ENCODE measurements at places on chromosomes 12 and 14.

DNA sequence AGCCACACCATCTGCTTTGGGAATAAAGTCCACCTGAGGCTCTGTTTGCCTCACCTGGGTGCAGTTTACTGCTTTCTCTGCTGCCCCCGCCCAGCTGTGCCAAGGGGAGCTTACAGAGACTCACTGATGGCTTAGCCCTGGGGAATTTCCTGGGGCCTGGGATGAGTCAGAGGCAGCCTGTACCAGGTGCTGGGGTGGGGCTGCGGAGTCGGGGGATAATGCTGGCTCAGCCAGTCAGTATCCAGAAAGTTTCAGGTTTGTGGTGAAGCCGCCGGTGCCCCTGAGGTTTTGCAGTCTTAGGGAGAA lies 22.3 kb downstream of the PLEKHG3 start:
- DNase-seq: no peak

- no peak for DNase-seq
These were observed 451.8 kb upstream of the TBX3 start for GRCh38 chr12:115135800-115136211.

- no peak for DNase-seq
These were observed 11.2 kb upstream of the LRIG3 start for GRCh38 chr12:58931518-58931917.

- DNase-seq: no peak
These were observed 106.4 kb downstream of the LMO3 start for GRCh38 chr12:16499611-16500010.

DNA sequence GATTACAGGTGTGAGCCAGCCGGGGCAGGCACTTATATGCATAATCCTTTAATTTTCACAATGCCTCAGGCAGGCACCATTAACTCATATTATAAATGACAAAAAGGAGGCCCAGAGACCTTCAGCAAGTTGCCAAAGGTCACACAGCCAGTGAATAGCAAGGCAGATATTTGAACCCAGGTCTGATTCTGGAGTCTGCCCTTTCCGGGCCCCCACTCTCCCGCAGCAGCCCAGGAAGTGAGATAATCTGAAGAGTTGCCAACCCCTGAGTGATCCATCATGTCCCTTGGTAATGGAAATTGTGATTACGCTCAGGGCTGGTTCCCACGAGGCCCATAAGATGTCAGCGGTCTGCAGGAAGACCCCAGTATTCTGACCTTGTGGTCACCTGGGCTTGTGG lies 95.3 kb upstream of the MED13L start:
- no peak for DNase-seq

- DNase-seq: peak; percentile 92
These were observed at the start of gene POLE2 for GRCh38 chr14:49687942-49688700. Gene POLE2 (minus strand): TSS chr14:49688214. CDS start chr14:49688203, 11 bp downstream.

DNA sequence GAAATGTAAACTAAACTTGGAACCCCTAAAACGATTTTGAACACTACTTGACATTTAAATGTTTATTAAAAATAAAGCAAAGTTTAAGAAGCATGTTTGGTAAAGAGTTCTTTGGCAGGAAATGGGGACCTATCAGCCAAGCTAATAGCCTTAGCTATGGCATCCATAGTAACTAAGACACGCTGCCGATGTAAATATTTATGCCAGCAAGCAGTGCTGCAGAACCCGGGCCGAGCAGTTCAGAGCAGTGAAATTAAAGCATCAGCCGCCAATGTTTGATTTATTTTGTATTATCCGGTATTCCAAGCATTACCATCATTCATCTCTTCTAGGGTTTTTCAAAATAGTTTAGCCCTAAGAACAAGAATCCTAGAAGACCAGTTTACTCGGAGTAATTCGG lies 61.6 kb downstream of the PPP2R5C start:
- DNase-seq: no peak

- no peak for DNase-seq
These were observed 159.4 kb downstream of the TSPAN9 start for GRCh38 chr12:3236345-3237187.

- no peak for DNase-seq
These were observed 82.8 kb upstream of the NEDD1 start for GRCh38 chr12:96824074-96824837.

DNA sequence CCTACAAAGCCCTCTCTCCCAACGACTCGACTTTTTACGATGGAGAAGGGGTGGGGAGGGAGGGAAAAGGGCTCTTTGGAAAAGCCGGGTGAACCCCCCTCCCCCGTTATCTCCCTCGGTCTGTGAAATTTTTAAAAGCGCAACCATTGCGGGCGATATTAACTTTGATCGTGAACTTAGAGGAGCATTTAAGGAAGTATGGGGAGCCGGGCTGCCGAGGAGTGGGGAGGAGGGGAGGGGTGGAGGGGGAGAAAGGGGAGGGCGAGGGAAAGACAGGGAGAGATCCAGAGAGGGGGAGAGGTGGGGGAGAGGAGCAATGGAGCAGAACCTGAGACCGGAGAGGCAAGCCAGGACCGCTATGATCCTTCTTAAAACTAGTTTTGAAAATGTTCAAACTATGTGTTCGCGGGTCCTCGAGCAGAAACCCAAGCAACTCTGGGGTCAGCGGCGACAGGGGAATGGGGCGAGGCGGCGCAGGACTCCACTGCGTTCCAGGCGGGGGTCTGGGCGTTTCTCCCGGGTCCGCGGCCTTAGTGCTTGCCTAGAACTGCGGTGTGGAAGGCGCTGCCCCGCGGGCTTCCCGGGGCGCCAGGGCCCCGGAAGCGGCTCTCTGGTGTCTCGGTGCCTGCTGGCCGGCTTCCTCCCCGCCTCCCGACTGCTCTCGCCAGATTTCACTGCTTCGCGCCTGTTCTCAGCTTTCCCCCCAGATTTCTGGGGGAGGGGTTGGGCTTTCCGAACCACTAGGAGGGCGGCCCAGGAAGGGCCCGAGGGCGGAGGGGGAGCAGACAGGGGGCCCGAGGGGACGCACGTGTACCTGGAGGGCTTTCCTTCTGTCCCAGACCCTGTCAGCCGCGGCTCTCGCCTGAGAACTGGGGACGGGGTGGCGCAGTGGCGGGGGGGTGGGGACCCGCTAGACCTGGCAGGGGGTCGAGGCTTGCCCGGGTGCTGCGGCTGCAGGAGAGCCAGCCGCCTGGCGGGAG lies at the start of gene HOTAIR:
HOTAIR (minus strand) TSS at position 871 of the 980 bp plus-strand sequence.
- no peak for DNase-seq

GRCh38 chr14:101966742-101967141 lies 2.4 kb downstream of the DYNC1H1 start:
- no peak for DNase-seq

GRCh38 chr12:94174576-94174975 lies 26.2 kb downstream of the PLXNC1 start:
- no peak for DNase-seq

DNA sequence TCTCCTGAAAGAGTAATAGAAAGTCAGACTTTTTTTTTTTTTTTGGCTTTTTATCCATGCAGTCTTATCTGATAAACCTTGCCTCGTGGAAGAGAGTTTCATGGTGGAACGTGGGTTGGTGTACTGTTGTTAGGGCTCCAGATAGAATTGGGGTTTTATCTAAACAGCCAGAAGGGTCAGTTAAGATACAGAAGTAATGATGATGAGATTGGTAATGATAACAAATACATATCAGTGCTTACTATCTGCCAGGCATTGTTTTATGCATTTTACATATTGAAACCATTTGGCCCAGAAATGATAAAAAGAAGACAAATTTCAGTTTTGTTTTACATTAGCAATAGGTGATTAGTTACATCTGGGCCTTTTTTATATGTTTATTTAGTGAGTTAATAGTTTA lies 372.8 kb upstream of the PRICKLE1 start:
- no peak for DNase-seq

DNA sequence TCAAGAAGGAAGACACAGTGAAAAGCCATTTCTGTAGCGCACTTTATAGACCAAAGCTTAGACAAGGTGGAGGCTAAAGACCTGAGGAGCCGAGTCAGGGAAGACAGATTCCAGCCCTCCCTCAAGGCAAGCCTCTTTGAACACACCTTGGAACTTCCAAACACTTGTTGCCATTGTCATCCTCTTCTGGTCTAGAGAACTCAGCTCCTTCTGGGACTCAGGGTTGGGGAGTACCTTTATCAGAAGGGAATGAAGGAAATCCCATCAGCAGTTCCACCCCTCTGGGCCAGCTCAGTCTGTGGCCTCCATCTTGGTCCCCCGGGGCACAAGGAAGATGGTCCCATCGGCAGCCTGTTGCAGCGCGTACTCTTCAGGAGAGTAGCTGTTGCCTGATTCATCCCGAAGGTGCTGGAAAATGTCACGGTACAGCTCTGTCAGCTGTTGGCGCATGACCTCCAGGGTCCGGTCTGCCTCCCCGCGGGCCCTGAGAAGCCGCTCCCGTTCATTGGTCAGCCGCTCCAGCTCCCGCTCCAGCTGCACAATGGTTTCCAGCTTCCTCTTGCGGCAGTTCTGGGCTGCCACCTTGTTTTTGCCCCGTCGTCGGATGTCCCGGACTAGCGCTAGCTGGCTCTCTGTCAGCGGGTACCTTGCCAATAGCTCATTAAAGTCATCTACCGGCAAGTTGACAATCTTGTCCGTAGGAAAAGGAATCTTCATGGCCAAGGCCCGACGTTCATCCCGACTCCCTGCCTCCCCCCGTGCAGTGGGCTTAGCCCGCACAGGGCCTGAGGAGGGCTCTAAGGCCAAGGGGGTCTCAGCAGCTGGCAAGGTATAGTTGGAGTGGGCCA lies 8.5 kb downstream of the NFE2 start:
- DNase-seq: no peak

- DNase-seq: no peak
These were observed 285.8 kb upstream of the GRIP1 start for GRCh38 chr12:66964629-66965028.

- DNase-seq: no peak
These were observed 11.9 kb downstream of the NUP37 start for GRCh38 chr12:102107970-102108369.

DNA sequence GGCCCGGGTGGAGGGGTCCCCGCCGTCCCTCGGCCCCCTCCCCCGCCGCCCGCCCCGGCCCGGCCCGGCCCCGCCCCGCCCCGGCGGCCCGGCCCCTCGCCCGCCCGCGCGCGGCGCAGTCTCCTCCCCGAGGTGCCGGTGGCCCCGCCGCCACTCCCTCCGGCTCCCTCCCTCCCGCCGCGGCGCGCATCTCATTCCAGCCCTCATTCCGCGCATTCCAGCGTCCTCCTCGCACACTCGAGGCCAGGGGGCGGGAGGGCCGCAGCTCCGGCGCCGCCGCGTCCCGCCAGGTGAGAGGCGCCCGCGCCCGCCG lies at the start of gene TEAD4:
TEAD4 (plus strand) TSS at position 206 of the 313 bp plus-strand sequence.
- peak; percentile 87 for DNase-seq

- no peak for DNase-seq
These were observed 943.5 kb downstream of the BCL11B start for GRCh38 chr14:98328496-98328895.

GRCh38 chr14:104473244-104473565 lies 106.4 kb upstream of the C14orf180 start:
- peak; percentile 62 for DNase-seq

DNA sequence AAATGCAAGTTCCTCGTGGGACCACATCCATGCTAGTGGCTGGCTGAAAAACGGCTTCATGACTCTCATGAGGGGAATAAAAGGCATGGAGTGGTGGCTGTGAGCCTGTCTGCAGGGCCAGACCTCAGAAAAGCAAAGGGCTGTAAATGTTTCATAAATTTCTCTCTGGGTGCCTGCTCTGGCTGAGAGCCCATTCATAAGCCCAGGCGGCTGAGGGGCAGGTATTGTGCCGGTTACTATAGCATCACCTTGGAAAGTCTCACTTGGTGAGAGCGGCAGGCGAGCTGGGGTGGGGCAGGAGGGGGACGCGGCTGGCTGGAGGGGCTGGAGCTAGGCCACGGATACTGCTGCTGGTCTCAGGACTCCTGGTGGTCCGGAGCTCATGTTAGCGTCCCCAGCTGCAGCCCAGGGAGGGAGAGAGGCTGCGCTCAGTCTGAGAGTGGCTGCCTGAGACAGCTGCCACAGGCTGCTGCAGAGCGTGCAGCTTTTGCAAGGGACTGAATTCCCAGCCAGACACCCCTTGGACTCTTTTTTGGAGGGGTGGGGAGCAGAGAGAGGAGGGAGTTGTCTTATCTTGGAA lies at the start of gene SLC17A8:
SLC17A8 (plus strand) TSS at position 431 of the 580 bp plus-strand sequence. CDS start 318 bp downstream, outside the sequence.
- DNase-seq: peak; percentile 13

DNA sequence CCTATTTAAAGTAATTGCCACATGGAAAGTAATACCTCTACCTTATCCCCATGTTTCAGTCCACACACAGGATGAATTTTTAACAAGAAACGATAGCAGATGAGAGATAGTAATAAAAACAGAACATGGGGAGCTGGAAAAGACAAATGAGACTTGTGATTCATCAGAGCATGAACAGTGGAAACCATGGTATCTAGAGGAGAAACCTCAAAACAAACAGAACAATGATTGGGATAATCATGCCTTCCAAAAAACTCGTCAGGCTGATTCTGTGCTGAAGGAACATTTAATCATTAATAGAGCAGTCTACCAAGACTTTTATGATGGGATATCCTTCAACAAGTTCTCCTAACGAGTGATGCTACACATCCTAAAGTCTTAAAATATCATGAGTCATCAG lies 1390.7 kb downstream of the FSCB start:
- DNase-seq: no peak

- DNase-seq: no peak
These were observed 39.2 kb downstream of the DICER1 start for GRCh38 chr14:95117937-95118721.

- no peak for DNase-seq
These were observed 31.7 kb upstream of the GPRC5A start for GRCh38 chr12:12859690-12860089.

DNA sequence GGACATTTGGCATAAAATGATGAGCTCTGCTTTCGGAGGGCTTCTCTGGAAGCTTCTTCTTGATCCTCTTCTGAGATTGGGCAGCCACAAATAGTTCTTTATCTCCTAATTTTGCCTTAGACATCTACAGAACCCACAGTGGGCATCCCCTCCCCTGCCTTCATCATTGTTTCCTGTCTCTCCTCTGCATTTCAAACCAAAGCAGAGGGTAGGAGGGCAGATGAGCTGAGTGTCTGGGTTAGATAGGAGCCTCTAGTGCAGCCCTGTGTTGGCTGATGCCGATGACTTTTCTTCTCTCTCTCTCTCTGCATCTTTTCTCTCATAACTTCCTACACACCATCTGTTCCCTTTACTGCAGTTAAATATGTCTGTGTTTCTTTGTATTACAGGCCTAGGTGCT lies 8.5 kb upstream of the IL26 start:
- DNase-seq: no peak

DNA sequence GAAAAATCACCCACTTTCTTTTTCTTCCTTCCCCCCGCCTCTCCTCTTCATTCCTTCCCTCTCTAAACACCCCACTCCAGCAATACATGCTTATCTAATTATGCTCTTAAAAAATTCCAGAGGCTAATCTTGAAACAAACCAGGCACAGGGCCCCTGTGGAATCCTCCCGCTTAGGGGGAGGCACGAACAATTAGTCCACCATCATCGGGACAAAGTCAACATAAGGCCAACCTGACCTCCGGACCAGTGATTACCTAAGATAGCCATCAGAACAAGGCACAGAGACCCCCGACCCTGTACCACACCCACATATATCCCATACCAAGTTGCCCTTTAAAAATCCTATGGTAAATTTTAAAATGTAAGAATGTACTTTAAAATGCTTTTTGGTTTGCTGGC lies 47.1 kb downstream of the KIF21A start:
- no peak for DNase-seq

DNA sequence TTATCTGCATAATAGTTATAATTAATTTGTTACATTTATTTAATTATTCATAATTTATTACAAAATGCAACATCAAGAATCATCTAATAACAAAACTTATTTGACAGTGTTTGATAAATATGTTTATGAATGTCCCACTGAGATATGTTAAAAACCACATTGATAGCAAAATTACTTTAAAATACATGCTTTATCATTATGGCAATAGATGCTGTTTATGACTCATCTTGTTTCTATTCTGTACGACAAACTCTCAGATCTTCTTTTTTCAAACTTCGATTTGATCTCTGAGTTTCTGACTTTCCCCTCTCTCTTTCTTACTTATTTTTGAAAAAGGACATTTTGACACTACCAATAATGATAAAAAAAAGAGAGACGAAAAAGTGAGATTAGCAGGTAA lies 56.8 kb upstream of the LRRK2 start:
- DNase-seq: no peak

Measured in H1 (cell line).